ENCODE measurements at places on chromosomes 5 and 9.

GRCh38 chr9:2570615-2571479 lies 50.7 kb upstream of the VLDLR start:
- peak; percentile 95 for DNase-seq

- no peak for DNase-seq
Observed at GRCh38 chr5:40112875-40113274, 566.8 kb upstream of the PTGER4 start.

DNA sequence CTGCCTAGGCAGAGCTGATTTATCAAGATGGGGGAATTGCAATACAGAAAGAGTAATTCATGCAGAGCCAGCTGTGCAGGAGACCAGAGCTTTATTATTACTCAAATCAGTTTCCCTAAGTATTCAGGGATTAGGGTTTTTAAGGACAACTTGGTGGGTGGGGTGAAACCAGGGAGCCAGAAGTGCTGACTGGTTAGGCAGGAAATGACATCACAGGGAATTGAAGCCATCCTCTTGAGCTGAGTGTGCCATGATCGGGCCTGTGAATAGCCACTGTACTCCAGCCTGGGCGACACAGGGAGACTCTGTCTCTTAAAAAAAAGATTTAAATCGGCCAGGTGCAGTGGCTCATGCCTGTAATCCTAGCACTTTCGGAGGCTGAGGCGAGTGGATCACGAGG lies 45.3 kb upstream of the CDK5RAP2 start:
- DNase-seq: no peak

GRCh38 chr5:107437154-107437553 lies 233.6 kb downstream of the EFNA5 start:
- no peak for DNase-seq

DNA sequence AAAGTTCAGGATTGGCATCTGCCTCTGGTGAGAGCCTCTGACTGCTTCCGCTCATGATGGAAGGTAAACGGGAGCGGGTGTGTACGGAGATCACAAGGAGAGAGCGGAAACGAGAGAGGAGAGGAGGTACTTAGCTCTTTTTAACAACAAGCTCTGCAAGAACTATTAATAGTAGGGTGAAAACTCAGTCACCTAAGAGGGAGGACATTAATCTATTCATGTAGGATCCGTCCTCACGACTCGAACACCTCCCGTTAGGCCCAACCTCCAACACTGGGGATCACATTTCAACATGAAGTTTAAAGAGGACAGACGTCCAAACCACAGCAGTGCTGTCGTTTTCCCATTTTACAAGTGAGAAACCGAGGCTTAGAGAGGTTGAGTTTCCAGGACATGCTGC lies 173.7 kb downstream of the SLC28A3 start:
- no peak for DNase-seq

DNA sequence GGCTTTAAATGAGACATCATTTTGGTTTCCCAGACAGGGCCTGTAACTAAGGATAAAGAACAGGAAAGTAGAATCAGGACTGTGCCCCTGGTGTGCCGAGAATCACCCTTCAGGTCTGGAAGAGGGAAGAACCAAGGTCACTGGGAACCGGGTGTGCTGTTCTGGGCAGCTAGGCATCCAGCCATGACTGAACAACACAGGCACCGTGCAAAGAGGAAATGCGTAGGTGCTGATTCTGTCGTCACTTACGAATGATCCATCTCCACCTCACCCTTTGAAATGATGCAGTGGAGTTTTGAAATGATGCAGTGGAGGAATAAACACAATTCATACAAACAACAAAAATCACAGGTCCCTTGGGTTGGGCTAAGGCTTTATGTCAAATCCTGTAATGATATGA lies 64.4 kb downstream of the MAP1B start:
- DNase-seq: no peak

DNA sequence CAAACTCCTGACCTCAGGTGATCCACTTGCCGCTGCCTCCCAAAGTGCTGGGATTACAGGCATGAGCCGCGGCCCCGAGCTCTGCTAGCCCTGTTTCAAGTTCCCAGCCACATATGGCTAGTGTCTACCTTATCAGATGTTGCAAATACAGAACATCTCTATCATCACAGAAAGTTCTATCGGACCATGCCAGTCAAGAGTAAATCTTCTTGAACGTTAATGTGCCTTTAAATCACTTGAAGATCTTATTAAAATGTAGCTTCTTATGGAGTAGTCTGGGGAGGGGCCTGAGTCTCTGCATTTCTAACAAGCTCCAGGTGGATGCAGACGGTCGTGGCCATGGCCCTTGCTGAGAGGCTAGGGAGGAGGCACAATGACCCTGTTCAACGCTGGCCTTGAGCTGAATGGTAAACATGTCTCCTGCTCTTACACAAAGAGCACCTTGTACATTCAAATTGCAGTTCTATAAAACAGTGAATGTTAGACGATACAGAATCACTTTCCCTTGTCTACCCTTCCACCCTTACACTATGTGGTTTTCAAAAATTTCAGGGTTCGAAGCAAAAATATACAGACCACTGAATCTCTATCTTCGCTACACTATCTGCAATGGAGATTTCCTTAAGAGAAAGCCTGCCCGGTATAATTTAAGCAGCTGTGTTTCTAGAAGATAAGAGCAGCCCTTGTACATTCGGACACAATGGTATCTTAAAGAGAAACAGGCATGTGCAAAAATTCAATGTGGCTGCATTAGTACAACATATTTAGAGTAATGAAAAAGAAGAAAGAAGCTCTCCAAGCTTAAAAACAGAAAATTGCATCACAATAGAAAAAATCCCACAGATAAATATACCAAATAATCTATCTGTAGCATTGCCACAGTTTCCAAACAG lies 114.1 kb downstream of the FRMD3 start:
- no peak for DNase-seq

GRCh38 chr5:44294516-44294915 lies 94.7 kb downstream of the FGF10 start:
- DNase-seq: peak; percentile 18

DNA sequence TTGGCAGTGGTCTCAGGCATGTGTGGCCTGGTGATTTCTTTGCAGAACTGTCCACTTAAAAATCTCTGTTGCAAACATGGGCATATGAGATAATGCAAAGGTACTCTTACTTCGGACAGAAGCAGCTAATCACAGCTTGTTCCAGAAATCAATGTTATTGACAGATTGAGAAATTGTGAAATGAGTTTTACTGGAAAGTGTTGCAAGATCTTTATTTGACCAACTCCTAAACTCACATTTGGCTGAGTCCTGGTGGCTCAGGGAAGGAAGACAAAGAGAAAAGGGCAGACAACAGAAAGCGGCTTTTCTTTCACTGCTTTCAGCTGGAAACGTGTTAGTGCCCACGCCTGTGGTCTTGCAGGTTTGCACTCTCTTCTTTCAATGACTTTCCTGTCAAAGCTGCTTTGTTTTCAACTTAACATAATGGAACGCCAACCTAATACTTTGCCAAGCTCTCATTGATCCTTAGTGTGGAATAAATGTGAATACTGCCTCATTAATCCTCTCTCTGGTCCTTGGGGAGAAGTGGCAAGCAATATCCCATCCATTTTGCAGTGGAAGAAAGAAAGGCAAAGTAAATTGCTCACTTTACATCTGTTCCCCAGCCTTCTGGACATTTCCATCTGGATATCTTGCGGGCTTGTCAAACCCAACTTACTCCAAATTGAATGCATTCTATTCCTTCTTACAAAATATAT lies 586.4 kb downstream of the LRRC70 start:
- DNase-seq: no peak

DNA sequence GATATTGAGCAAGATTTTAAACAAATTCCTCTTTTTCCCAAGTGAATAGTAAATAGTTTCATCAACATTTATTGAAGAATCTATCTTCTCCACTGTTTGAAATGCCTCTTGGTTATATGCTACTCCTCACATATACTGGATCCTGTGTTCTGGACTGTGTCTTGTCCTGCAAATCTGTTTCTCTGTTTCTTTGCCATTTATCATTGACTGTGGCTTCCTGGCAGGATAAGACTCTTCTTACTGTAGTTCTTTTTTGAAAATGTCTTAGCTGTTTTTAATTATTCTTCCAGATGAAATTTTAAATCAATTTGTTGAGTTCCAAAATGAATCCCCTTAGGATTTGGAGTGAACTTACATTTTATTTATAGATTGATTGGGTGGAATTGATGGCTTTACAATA lies 27.8 kb downstream of the RALGPS1 start:
- no peak for DNase-seq

- no peak for DNase-seq
Observed at GRCh38 chr5:2752821-2753439, 1.5 kb upstream of the IRX2 start.

DNA sequence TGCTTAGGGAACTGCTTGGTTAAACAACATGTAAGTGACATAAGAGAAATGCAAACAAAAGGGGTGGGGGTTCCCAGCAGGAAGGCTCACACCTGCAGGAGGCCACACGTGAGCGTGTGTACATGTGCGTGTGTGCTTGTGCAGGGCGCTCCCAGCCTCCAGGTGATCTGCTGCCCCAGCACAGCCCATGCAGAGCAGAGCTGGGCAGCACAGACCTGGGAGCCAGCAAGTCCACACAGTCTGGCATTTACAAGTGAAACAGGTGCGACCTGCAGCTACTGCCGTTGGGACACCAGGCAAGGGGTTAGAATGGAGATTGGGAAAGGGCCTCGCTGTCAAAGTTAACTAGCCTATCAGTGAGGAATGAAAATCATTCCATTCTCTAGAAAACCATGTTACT lies 41.8 kb downstream of the GRAMD2B start:
- DNase-seq: no peak

DNA sequence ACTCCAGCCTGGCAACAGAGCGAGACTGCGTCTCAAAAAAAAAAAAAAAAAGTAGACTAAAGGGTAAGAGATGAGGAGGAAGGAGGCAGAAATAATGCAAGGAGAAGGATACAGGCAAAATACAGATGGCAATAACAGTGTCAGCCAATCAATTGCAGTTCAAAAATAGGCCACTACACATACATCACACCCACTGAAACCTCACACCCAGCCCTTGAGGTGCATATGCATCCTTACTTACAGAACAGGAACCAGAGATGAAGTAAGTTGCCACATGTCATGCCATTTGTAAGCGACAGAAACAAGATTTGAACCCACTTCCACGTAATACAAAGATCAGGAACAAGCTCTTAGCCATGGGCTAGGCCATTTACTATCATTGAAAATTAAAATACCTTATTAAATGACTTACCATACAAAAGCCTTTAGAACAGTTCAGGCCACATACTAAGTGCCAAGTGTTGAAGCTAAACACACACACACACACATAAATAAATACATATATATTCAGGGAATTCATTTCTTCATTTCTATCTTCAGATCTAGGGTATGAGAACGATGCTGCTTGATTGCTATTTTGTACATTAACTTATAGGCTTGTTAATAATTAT lies 98.4 kb downstream of the FNBP1 start:
- DNase-seq: no peak

All from LoVo (cell line).